ENCODE measurements at places on chromosomes 13 and 19.

DNA sequence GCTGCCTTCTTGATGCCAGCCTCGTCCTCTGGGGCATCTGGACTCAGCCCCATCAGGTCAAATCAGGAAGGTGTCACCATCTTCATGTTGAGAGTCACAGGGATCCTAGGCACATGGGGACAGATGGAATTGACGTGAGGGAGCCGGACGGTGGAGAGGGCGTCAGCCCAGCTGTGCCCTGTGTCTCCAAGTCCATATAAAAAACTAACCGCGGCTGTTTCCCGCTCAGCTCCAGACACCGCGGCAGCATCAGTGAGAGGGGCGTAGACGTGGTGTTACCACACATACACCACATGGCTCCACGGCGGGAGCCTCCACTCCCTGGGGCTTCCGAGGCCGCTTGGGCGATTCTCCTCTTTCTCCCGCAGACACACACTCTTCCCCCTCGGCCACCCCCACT lies 5.6 kb upstream of the PRR36 start:
- DNase-seq = no peak

- DNase-seq = no peak
Measured at GRCh38 chr13:67090856-67091255, 139.3 kb downstream of the PCDH9 start.

DNA sequence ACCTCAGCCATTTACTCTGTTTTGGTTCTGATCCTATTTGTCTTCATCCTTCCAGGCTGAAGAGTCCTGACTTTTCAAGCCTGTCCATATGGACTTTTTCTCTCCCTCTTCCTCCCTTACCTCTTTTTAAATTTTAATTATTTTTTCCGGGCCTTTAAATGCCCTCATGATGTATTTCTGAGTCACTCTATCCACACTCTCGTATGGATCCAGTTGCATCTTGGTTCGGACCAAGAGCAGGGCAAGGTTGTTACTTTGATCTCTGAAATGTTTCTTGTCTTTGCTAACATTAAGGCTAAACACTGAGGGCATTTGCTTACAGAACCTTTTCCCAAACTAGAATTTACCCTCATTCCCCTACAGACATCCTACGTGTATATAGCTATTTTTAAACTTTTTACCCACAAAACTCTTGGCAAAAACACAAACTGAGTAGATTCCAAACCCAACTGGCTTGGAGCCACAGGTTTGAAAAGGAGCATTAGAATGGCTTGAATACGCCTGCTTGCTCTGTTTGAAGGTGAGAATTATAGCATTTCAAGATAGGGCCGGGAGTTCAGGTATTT lies 47.4 kb upstream of the SERPINE3 start:
- DNase-seq = no peak

DNA sequence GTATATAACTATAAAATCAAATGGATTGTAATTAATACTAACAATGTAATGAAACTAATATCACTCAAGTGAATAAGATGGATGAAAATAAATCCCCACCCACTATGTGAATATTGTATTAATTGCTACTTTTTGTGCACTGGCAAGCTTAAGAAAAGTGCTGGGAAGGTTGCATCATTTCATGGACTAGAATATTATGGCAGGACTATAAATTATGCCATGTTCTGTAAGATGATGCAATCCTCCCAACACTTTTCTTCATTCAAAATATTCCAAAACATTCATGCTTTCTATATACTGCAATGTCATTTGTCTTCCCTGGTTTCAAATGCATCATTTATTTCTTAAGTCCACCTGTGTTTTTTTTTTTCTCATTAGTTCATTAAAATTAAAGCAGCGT lies 457.6 kb upstream of the GPC6 start:
- DNase-seq = no peak

- peak; percentile 41 for DNase-seq
Measured at GRCh38 chr13:113448885-113449692, 4.2 kb downstream of the ADPRHL1 start.

DNA sequence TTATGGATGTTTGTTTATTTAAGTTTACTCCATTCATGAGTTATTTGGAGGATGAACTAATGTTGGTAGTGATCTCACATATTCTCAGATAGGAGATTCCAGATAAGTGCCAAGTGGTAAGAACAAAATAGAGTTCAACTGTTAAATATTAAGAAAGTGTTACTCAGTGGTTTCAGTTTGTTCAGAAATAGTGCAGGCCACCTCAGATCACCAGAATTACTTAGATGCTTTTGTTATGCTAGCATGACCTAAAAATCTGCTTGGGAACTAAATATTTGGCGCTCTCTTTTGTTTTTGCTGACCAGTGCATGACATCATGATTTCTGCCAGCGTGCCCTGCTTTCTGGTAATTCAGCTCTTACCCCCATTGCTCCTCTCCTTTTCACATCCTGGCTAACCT lies 15.6 kb downstream of the CLDN10 start:
- no peak for DNase-seq

GRCh38 chr13:93248627-93249047 lies 22.0 kb downstream of the GPC6 start:
- DNase-seq = no peak

DNA sequence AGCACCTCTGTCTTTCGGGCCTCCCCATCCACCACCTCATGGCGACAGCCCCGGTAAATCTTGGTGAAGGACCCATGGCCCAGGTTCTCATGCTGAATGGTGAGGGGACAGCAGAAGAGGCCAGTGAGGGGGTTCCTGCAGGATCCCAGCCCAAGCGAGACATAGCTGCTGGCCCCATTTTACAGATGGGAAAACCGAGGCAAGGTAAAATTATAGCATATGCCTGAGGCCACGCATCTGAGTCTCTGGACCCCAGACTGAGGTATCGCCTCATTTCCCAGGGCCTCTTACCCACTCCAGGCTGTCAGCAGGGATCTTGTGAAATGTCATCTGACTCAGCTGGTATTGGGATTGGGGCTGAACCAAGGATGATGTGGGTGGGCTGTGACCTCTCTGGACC lies 9.8 kb downstream of the JAK3 start:
- DNase-seq = no peak

DNA sequence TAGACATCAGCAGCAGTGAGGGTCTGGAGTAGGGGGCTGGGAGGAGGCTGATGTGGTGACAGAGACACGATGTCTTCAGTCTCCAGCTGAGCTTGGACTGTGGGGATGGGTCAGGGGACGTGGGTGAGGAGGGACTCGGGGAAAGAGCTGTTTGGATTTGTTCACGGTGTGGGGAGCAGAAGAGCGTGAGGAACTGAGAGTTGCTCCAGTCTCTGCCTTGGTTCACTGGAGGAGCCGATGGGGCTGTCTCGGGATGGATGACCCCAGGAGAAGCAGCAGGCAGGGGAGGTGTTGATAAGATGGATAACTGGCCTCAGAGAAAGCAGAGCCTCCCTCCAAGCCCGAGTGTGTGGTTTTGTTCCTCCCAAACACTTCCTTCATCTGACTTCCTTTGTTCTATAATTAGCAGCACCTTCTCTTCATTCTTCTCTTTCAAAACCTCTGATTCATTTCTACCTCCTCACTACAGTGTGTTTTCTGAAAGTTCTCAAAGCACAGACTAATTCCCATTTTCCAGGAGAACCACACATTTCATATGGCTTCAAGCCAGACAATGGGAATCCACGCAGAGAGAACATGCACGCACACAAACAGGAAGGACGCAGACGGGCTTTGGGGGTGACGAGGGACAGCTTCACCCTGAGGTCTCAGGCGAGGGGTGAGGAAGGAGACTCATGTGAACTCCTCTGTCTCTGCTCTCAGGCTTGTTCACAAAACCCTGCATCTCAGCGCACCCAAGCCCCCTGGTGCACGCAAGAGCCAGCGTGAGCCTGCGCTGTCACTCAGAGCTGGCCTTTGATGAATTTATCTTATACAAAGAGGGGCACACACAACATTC lies 18.6 kb downstream of the LAIR2 start:
- no peak for DNase-seq
